Aorta (tissue), 5 donors: ENCODE measurements at places on chromosomes 11 and 22. TPM values are rescaled to one million over a fixed set of nuclear protein-coding genes. Genes with fewer than 3 reads are reported as not detected.

GRCh38 chr22:30816413-30816812 lies 121.7 kb downstream of the OSBP2 start:
- H3K4me3 ChIP-seq, result no peak overlapping the region
- H3K4me1 ChIP-seq, result no peaks in the 10 kb centered on the region
- no peaks in the 10 kb centered on the region for H3K36me3 ChIP-seq
- DNase-seq, result no peak
- H3K27me3 ChIP-seq, result no peaks in the 10 kb centered on the region

DNA sequence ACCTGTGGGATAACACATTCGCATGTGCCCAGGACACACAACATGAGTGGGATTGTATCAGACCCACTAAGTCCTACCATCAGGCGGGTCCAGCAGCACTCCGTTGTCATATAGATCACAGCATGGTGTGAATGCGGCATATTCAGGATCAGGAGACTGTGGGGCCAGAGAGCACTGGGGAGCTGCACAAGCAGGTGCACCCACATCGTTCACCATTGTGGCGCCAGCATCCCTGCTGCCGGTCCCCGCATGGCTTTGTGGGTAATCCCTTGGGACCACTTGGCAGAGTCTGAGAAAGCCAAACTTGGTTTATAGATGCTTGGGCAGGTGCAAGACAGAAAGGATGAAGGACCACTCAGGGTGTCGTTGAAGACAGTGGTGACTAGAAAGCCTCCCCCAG lies 201.6 kb upstream of the B3GAT1 start:
- DNase-seq, result no peak
- no peaks in the 10 kb centered on the region for H3K4me1 ChIP-seq
- no peaks in the 10 kb centered on the region for H3K36me3 ChIP-seq
- H3K4me3 ChIP-seq, result no peak overlapping the region
- H3K27me3 ChIP-seq, result no peaks in the 10 kb centered on the region

GRCh38 chr22:48299124-48299523 lies 1528.5 kb downstream of the BRD1 start:
- H3K36me3 ChIP-seq, result no peaks in the 10 kb centered on the region
- no peak overlapping the region for H3K27ac ChIP-seq
- H3K4me1 ChIP-seq, result no peaks in the 10 kb centered on the region
- H3K27me3 ChIP-seq, result no peaks in the 10 kb centered on the region

The RAPSN gene
- not detected for polyA plus RNA-seq

GRCh38 chr11:8070417-8071115 lies 10.4 kb upstream of the TUB start:
- no peak overlapping the region for H3K27ac ChIP-seq
- H3K36me3 ChIP-seq, result no peaks in the 10 kb centered on the region
- no peaks in the 10 kb centered on the region for H3K27me3 ChIP-seq
- no peak for DNase-seq
